ENCODE measurements at places on chromosomes 6 and 20.

DNA sequence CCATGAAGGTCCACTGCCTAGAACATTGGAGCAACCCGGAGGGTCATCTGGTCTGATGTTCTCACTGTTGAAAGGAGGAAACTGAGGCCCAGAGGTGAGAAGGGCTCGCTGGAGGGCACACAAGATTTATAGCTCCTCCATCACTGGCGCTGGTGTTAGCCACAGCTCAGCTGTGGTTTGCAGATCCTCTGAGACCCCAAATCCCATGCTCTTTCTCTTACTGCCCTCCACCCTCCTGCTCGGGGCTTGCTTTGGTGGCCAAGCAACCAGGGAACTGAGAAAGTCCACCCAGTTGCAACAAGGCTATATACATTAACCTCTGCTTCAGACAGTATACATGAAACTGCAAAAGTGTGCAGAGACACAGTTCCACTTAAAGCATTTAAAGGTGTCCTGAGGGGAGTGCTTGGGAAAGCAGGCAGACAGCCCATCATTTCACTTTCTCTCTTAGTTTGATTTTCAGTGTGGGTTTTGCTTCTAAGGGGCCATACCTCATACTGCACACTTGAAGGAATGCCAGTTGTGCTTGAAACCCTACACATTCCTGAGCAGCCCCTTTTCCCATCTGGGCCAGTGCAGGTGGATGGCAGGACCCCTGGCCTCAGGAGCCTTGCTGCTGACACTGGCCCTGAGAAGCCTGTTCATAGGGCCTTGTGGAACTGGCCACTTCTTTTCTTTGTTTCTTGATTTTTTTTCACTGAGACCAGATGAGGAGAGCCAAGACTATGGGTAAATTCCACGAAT, 347.6 kb downstream of the CDC5L start:
- DNase-seq = no peak

- DNase-seq = no peak
Measured at GRCh38 chr6:111087871-111088667, 766 bp downstream of the SLC16A10 start.

- no peak for DNase-seq
Measured at GRCh38 chr20:50632236-50632635, 59.1 kb downstream of the RIPOR3 start.

DNA sequence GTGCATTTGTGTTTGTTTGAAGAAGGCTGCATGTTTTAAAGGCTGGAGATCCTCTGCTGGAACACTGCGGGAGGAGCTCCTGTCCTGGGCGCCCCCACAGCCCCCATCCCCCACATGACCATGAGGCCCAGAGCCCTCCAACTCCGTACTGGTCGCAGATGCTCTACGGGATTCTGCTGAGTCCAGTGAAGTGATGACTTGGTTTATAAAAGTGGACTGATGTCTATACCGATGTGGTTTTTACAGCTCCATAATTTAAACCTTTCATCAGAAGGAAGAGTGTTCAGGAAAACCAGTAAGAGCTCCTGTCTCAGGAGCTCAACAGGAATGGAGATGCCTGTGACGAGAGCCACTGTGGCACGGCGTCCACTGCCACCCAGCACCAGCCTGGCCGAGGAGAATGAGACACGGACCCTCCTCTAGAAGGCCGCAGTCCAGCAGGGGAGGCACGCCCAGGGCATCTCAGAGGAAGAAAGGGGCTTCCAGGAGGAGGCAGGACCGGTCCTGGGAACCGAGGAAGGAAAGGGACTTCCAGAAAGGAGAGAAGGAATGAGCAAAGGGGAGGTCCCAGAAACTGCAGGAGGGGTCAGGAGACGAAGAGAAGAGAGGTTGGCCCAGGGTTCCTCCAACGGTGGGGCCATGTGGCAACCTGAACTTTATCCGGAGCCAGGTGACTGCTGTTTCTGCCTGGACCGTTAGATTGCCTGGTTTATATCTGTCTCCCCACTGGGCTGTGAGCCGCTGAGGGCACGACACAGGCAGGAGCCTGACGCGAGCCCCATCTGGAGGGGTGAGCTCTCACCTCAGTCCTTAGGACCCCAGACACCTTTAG, 26.9 kb downstream of the BFSP1 start:
- DNase-seq = no peak

GRCh38 chr20:34531608-34532265, 15.5 kb downstream of the DYNLRB1 start:
- DNase-seq = no peak

DNA sequence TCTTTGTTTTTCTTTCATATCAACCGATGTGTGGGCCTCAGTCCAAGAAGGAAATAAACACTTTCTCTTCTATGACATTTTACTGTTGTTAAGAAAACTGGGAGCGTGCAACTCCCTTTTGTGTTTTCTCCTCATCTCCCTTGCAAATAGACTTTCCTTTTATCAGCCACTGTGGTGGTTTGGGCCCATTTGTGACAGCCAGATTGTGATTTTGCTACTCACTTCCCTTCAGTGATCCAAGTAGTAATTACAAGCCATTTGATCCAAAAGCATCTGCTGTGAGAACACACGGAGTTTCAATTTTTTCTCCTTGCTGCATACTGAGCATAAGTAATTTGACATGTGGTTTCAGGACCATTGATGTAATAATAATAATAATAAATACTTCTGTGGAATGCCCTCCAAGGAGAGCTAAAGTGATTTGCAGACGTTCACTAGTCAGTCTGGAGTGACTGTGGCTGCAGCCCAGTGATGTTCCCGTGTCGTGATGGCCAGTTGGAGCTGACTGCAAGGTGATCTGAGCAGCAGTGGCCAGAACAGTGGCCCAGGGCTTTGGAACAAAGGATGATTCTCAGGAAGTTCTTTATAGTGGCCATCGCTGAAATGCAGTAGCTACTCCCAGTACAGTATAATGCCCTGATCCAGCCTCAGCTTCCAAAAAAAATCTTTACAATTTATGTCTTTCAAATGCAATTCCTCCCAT, 91.9 kb upstream of the CLDN20 start:
- DNase-seq = no peak

DNA sequence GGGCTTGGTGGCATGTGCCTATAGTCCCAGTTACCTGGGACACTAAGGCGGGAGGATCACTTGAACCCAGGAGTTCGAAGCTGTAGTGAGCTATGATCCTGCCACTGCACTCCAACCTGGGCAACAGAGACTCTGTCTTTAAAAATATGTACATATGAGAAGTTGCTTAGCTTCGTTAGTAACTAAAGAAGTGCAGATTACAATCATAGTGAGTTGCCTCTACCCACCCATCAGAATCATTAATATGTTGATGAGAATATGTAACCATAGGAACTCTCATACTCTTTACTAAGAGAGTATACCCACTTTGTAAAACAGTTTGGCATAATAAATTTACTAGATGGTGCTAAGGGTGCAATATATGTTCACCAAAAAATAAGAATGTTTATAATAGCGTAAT, 54.0 kb downstream of the EFHC1 start:
- DNase-seq = no peak

DNA sequence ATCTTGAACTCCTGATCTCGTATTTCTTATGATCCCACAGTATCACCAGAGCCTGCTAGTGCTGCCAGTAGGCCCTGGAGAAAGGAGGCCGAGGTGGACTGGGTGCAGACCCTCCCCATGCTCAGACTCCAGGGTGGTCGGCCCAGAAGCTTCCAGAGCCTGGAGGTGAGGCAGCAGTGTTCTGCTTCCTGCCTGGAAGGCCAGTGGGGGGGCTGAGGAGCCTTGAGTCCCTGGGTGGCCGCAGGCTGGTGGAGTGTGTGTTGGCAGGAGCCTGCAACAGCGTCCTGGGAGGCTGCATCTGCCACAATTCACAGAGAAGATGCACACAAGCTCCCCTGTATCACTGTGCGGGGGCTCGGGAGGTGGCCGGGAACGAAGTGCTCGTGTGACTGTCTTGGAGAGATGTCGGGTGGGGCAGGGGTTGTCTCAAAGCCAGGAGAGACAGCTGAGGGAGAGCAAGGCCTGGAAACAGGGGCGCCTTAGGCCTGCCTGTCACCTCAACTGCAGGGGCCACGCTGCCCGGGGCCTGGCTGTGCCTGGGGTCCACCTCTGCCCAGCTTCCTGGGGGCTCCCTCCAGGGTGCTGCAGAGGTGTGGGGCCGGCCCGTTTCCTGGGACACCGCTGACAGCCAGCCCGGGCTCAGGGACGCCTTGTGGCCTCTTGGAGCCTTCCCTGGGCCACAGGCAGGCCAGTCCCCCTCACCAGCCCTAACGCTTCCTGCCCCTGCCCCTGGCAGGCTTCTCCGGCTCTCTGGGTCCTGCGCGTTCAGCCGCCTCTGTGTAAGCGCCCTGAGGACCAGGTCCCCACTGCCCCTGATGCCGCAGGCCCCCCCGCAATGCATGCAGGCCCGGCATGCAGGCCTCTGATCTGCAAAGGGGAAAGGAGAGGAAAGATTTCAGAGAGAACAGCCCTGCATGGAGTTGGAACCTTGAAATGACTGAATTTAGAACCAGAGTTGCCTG, 24.2 kb upstream of the MAS1 start:
- no peak for DNase-seq

DNA sequence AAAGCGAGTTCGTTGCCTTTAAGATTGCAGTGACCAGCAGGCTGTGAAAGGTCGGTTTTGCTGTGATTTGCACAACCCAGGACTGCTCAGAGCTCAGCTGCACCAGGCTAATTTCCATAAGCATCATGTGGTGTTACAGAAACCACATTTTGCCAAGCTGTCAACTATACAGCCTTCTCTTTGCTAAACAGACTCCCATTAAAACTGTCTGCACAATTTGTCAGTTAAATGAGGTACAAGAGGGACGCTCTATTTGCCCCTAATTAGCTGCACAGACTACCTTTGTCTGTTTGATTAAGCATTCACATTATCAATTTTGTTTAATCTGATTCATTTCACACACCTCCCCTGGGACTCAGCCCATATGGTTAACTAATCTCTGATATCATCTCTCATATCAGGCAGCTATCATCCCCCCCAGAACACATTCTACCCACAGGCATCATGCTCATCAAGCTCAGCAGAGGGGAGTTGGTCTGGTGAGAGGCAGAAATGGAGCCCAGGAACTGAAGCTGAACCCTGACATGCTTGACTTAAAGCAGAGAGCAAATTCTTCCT, 62.1 kb downstream of the OLIG3 start:
- no peak for DNase-seq

GRCh38 chr6:18577491-18577890, 190.3 kb downstream of the RNF144B start:
- no peak for DNase-seq

DNA sequence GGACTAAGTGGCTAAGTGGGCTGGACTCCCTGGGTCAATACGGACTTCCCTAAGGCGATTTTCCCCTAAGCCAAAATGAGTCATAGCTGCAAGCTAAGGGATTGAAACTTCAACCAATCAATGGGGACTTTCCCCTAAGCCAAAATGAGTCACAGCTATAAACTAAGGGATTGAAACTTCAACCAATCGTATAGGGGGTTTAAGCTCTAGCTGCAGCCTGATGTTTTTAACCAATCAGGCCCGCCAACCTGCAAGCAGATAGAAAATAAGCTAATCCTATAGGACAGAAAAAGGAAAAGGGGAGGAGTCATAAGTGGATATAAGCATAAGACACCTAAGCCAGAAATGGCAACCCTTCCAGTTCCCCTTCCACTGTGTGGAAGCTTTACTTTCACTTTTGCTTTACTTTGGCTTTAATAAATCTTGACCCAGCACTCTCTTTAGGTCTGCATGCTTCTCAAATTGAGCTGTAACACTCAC, 655.0 kb upstream of the HS3ST5 start:
- no peak for DNase-seq

- DNase-seq = no peak
Measured at GRCh38 chr6:142684371-142684770, 260.6 kb downstream of the HIVEP2 start.

DNA sequence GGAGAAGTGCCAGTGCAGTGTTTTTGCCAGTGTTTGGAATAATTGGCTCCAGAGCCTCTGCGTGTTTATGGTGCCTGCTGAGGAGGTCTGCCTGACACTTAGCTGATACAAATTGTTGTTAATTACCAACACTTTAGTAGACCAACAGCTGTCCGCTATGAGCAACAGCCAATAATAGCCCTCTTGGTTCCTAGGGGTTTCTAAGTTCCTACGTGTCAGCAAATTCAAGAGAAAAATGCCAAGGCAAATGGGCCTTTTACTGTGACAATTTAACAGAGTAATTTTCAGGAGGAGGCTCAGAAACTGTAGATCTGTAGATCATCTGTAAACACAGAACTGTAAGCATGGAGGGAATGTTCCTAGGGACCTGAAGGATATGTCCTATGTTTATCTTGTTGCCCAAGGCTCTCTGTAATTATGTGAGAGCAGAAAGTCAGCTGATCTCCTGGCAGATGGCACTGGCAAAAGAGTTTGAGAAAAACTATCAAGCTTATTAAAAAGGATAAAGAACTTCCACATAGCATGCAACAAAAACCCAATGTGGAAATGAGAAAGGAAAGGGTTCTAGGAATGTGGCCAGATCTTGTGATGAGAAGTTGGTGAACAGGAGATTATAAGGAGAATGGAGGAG, 157.7 kb downstream of the GJA1 start:
- no peak for DNase-seq

DNA sequence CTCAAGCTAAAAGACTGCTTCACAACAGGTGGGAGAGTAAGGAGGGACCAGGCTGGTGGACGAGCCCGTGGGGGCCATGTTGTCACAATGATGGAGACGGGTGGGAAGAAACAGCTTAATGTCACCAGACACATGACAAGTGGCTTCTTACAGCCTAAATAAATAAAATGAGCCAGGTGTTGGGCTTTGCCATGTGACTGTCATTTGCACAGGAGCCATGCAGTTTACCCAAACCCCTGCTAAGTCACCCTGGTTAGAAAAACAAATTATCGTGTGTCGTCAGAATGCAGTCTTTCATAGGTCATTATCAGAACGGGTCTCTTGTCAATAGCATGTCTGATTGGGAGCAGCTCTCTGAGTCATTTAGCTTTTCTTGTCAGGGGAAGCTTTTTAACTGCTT, 18.5 kb downstream of the BTBD3 start:
- DNase-seq = no peak

DNA sequence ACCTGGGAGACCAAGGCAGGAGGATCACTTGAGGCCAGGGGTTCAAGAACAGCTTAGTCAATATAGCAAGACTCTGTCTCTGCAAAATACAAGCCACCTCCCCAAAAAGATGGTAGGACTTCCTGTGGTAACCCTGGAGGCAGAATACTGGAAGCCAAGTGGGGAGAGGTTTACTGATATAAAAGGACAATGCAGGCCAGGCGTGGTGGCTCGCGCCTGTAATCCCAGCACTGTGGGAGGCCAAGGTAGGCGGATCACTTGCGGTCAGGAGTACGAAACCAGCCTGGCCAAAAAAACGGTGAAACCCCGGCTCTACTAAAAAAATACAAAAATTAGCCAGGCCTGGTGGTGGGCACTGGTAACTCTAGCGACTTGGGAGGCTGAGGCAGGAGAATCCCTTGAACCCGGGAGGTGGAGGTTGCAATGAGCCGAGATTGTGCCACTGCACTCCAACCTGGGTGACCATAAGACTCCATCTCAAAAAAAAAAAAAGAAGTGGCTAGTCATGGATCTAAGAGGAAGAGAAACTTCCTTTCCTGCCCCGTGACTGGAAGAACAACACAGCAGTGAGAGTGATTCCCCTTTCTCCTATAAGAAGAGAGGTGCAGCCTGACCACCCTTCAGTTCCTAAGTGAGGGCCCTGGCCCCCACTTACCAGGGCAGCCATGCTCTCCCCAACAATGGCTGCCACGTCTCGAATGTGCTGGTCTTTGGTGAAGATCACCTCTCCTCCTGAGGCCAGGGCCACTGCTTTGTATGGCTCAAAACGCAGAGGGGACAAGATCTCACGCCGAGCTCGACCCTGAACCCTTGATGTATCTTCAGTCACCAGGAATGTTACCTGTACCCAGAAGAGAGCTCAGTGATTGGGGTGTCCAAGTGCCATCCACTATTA, 6.2 kb downstream of the SAPCD1 start:
- no peak for DNase-seq

Data from BJ (cell line).